ENCODE measurements at places on chromosomes 3 and 15.

DNA sequence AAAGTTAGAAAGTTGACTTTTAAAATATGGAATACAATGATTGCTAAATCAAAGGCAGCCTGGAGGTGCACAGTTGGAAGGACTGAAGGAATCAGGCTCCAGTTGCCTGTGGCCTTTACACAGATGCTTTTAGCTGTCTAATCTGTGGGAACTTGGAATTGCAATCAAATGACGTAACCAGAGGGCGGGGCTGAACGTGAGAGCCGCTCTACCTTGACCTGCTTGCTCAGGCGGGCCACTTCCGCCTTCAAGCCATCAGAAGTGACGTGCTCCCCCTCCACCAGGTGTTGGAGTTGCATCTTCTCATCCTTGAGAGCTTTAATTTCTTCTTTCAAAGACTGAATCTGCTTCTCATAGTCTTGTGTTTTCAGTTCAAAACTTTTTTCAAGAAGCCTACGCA lies 37.7 kb upstream of the GNB5 start:
- DNase-seq: no peak

- DNase-seq: no peak
These were observed 209.2 kb downstream of the NSUN3 start for GRCh38 chr3:94272016-94272415.

GRCh38 chr3:119976214-119976613 lies 118.0 kb downstream of the GSK3B start:
- DNase-seq: no peak

- DNase-seq: peak; percentile 44
These were observed 31.8 kb downstream of the GPR171 start for GRCh38 chr3:151171145-151171757.

DNA sequence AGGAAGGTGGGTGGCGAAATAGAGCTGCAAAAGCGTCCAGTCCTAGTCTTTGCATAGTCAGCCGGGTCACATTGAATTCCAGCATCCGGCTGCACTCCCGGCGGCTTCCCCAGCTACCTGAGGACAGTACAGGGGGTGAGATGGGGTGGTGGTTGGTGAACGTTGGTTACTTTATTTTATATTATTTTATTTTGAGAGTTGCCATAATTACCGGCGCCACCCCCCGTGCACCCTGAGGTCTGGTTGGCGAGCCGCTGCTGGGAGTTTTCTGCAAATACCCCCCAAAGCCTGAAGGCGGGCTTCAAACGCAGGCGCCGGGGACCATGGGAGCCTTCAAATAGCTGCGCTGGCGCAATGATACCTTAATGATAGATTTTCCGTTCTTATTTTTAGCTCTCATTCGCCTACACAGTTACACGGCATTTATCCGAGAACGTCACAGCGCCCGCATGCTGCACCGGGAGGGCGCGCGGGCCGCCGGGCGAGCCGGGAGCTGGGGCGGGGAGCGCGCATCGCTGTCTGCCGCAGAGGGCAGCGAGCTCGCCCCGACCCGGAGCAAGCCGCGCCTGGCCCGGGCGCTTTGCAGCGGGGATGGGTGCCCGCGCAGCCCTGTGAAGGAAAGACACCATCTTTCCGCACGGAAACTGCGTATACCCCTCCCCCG lies 756 bp upstream of the RASGRF1 start:
- DNase-seq: no peak

- no peak for DNase-seq
These were observed 12.9 kb downstream of the TRIP4 start for GRCh38 chr15:64400583-64400982.

DNA sequence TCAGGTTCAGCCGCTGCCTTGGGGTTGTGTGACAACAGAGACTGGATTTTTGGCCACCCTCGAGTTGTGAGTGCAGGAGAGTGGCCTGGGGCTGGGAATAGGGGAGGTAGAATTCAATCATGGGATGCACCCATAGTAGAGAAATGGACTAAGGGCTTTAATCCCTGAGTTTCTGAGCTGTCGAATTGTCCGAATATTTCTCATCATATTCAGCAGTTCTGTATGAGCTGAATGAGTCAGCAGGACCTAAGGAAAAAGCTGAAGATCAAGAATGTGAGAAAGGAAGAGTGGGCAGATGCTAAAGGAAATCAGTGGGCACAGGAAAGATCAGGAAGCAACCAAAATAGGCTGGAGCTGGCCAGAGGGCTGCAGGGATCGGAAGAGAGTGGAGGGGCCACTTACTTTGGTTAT lies 44.4 kb upstream of the SACM1L start:
- DNase-seq: peak; percentile 30

DNA sequence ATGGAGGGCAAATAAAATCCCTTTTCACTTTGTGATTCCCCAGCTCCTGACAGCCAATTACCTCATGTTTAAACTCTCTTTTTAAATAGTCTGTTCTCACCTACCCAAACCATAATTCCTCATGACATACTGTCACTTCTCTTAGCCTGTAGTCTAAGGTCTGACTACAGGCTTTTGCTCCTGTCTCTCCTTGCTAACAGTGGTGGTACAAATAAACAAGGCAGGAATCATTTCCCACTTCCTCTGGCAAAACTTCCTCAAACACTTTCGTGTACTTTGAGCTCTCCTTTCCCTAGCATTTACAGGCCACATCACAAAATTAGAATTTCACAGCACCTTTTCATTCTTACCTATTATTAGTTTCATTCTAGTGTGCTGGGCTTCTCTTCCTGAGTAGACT lies 51.8 kb downstream of the ATP8B4 start:
- DNase-seq: no peak

DNA sequence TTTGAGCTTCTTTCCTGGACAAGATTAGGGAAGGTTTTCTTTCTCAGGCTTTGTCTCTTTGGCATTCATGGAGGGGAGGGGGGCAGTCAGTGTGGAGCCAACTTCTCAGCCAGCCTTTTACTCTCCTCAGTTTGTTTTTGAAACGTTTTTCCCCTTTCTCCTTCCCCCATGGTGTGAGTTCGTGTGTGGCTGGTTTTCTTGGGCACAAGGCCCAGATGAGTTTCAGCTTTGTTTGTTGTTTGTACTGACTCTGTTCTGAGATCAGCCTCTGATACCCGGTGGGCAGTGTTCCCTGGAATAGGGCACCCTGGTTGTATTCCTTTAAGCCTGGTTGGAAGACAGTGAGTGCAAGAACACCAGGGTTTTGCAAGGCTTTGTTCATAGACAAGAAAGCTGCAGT lies 168.2 kb upstream of the RARB start:
- no peak for DNase-seq

DNA sequence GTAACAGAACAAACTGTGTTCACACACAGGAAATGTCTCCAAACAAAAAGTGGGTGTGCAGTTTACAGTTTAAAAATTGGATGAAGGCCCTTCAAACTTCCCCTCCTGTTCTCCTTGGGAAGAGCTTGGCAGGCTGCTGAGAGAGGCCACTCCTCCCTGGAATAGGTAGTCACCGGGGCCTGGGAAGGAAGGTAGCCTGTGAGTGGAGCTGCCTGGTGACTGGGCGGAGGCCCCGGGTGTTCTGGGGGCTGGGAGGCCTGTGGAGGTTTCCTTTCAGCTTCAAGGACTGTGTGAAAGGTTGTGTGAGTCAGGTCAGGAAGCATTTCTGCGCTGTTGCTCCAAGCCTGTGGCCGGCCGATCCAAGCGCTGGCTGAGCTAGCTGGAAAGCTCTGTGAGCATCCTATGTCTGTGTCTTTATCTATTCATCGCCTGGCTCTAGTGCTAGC lies 14.1 kb downstream of the SLCO3A1 start:
- DNase-seq: peak; percentile 62

GRCh38 chr3:190173426-190173825 lies 52.7 kb upstream of the P3H2 start:
- DNase-seq: no peak

DNA sequence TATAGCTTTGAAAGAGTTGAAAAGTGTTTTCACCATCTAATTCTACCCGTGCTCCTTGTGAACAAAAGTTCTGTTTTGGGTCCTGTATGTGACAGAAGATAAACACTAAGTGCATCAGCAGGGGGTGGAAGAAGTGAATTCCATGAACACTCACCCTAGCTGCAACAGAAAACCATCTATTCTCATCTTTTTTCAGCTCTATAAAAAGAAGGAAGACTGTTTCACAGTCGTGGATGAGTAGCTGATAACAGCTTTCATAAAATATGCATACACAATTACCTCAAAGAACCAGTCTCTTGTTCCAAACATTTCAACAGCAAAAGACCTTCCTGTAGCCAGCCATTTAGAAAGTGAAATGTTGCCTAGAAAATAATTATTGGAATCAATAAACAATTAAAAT lies 281.7 kb upstream of the RASGRP1 start:
- no peak for DNase-seq

DNA sequence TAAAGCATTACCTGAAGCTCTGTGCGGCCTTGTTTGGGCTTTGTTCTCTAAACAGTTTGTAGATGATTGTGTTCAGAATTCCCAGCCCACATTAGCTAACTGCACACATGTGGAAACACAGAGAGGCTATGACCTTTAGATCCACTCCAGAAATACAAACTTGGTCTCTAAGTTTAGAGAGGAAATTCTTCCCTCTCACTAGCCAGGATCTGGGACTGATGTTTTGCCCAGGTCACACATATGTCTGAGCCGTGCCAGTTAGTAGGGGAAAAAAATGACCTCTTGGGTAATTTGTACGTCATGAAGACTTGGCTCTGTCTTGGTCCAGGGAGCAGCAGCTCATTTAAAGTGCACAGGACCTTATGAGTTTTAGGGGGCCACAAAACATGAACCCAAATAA lies 223.1 kb downstream of the RBMS3 start:
- no peak for DNase-seq

DNA sequence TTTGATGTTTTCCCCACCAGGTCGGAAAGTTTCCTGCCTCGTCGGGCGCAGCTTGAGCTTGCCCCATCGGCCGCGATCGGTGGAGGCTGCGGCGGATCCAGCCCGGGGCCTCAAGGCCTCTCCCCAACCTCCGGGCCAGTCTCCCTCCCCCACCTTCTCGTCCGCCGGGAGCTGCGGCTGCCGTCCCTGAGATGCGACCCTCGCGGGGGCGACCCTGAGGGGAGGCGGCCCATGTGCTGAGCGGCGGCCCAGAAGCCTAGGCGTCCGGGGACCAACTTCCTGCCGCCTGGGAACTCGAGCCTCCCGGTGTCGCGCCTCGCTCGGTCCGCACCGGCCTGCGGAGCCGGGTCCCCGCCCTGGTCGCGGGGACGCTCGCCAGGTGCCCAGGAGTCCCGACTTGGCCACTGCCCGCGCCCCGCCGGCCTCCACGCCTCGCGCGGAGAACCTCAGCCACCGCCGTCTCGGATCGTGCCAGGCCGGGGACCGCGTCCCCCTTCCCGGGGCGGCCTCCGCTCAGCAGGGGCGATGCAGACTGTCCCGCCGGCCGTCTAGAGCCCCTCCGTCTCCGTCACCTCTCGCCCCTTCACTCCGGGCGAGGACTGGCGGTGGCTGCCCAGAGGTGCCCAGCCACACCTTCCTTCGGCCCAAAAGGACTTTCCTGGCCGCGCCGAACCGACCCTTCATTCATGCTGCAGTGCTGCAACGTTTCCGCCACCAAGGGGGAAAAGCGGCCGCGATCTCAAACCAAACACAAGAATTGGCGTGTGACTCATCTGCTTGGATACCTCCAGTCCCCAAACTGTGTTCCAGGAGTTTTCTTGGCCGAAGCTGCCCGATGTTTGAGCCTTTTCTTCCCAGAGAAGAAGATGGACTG lies 656 bp downstream of the SLMAP start:
- peak; percentile 16 for DNase-seq

- DNase-seq: peak; percentile 59
These were observed 32.9 kb upstream of the RFTN1 start for GRCh38 chr3:16546186-16547010.

DNA sequence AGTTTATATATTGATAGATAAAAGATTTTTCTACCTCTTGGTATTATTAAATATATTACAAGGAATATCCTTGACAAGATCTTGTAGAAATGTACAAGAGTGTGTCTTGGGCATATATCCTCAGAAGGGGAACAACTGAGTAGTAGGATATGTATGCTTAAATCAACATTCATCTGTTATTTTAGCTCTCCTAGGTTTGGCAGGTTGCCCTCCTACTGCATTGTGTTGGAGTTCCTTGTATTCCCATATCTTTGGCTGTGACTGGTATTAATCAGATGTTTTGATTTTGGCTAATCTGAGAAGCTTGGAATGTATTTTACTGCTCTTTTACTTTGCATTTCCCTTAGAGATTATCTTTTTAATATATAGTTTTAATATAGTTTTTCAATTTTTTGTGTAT lies 4.6 kb downstream of the MYRIP start:
- no peak for DNase-seq

DNA sequence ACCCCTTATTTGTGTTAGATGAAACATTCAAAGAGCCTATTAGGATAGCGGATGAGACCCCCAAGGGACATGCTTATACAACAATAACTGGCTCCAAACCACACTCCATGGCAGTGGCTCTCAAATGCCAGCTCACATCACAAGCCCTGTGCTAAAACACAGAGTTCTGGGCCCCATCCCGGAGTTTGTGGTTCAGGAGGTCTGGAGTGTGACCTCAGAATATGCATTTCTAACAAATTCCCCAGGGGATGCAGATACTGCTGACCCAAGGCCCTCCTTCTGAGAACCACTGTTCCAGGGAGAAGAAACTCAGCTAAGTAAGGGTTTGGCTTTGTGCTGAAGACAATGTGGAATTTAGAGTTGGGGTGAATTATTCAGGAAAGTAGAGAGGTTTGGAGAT lies 3.6 kb downstream of the CCRL2 start:
- DNase-seq: no peak

DNA sequence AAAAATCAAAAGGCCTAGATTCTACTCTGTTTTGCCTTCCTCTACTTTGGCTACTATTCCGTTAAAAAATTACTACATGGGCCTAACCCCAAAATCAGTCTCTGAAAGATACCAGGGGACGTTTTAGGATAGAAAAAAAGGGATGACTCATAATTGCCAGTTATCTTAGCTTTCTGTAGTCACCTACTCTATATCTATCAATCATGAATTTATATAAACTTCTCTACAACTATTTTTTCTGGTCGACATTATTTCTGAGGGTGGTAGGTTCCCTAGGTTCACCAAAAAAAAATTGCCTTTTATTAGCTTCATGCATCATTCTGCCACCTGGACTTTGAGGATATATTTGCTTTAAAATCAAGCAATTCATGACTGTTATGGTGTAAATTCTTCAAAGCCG lies 36.5 kb downstream of the RAF1 start:
- no peak for DNase-seq

DNA sequence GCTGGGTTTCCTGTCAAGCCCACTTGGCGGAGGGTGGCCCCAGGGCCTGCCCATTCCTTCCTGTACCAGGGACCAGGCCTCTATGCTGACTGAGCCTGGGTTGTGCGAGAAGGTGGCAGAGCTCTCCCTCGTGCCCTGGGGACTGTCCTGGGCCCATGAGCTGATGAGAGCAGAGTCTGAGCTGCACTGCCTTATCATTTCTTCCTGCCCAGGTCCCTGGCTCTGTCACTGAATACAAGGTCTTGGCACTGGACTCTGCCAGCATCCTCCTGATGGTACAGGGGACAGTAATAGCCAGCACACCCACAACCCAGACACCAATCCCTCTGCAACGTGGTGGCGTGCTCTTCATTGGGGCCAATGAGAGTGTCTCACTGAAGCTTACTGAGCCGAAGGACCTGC lies 7.5 kb downstream of the MPI start:
- DNase-seq: no peak

All from inflammatory macrophage treated with lipopolysaccharide for 1 hour (primary cell).